HTR-8/SVneo (cell line): ENCODE measurements at places on chromosomes 3 and 15.

GRCh38 chr15:35327789-35328188 is 218.2 kb downstream of the DPH6 start:
- no peak for DNase-seq

DNA sequence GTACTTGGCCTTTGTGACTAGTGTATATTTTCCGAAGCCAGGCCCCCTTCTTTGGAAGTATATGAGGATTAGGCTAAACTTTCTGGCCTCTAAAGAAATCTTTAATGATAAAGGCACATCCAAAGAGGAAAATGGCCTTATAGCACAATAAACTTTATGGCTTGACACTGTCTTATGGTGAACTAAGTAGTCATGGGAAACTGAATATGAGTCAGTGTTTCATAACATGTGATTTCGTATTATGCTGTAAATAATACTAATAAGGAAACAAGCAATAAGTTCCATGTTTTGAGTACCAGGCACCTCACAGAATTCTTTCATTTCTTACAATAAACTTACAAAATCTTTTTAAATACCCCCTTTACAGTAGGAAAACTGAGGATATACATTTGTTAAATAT is 8.2 kb downstream of the ZPLD1 start:
- DNase-seq: no peak

DNA sequence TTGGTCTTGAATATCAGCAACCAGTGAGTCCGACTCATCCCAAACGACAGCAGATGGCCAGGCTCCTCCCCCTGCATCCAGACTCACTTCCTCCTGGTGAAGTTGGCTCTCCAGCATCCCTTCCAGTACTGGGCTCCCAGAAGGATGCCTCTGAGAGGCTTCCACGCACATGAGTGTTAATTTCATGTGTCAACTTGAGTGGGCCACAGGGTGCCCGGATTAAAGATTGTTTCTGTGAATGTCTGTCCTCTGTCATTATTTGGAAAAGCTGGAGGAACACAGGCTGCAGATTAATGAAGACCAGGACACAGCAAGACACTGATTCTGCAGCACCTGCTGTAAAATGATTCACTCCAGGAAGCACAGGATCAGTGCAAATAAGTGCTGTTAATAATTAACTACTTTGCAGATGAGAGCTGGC is 99.8 kb downstream of the ATP10A start:
- DNase-seq: no peak

GRCh38 chr15:75420698-75421097 is 30.8 kb downstream of the SIN3A start:
- DNase-seq: no peak

GRCh38 chr3:129633751-129634481 is 27.4 kb upstream of the PLXND1 start:
- no peak for DNase-seq
